ENCODE measurements at places on chromosomes 3 and 15.

DNA sequence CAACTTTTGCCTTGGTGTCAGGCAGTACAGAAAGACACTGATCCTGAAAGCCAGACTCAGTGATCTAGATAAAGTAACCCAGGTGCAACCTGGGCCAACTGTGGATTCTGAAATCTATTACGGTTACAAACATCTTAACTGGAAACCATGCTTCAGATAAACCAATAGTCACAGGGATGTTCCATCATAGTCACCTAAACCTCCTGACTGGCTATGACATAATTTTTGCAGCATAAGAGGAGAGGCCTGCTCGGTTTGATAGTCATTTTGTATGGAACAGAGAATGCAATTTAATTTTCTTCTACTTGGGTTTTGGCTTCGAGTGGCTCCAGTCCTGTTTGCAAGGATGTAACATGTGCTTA is 3.7 kb downstream of the SLCO3A1 start:
- DNase-seq = no peak

DNA sequence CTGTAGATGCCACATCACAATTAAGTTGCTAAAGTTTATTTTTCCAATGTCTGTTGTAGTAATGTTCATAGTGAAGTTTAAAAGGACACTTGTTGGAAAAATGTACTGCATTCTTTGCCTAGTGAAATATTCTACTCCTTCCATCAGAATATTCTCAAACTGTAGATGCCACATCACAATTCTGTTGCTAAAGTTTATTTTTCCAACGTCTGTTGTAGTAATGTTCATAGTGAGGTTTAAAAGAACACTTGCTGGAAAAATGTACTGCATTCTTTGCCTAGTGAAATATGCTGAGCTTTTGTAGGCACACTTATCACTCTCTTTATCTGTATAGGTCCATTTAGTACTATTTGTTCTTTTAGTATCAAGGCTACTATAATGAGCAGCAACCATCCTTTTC is 836.1 kb downstream of the NAALADL2 start:
- DNase-seq = no peak

- DNase-seq = no peak
Measured at GRCh38 chr15:22892333-22892732, 53.9 kb downstream of the NIPA2 start.

GRCh38 chr3:160163229-160163878 is 61.9 kb upstream of the C3orf80 start:
- peak; percentile 56 for DNase-seq

DNA sequence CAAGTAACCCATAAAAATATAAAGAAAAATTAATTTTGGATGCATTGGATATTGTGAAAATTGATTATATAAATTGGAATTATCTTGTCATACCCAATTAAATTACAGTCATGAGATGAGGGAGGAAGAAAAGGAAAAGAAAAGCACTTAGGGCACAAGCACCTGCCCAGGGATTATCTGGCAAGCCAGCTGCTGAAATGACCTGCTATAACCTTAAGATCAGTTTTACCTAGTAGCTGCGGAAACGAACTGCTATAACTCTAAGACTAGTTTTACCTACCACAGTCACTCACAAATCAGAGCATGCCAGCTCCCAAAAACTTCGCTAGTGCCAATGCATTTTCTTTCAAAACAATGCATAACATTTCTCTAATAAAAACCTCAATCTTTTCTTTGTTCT is 26.2 kb downstream of the LRRFIP2 start:
- no peak for DNase-seq

GRCh38 chr15:21262851-21263425 is 177.4 kb downstream of the POTEB3 start:
- no peak for DNase-seq

- DNase-seq = no peak
Measured at GRCh38 chr3:10992017-10992942, at the start of gene SLC6A1. Gene SLC6A1 (plus strand): TSS chr3:10992748. CDS start chr3:11017212, 24,464 bp downstream.

DNA sequence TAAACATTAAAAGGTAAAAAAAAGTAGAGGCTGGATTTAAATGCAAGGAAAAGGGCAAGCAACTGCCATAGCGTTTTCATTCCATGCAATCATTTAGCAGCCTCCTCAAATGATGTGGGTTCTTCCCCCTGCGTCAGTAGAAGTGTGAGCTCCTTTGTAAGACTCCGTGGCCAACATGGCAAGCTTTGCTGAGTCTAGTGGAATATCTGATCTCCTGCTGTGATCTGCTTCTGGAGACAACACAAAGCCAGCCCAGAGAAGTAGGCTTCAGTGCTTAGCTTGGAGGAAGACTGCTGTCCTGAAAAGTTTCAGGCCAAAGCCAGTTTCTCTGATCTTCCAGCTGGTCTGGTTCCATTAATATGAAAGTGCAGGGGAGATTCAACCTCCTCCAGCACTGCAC is 70.4 kb downstream of the ARPP21 start:
- DNase-seq = no peak

All from fibroblast of villous mesenchyme (primary cell).